ENCODE measurements at places on chromosomes 3 and 15.

GRCh38 chr3:106089806-106090205 is 221.0 kb upstream of the CBLB start:
- no peak for DNase-seq

- no peak for DNase-seq
Observed at GRCh38 chr3:176755977-176756376, 441.3 kb downstream of the TBL1XR1 start.

GRCh38 chr3:136194409-136195257 is 1.5 kb downstream of the MSL2 start:
- DNase-seq = no peak

DNA sequence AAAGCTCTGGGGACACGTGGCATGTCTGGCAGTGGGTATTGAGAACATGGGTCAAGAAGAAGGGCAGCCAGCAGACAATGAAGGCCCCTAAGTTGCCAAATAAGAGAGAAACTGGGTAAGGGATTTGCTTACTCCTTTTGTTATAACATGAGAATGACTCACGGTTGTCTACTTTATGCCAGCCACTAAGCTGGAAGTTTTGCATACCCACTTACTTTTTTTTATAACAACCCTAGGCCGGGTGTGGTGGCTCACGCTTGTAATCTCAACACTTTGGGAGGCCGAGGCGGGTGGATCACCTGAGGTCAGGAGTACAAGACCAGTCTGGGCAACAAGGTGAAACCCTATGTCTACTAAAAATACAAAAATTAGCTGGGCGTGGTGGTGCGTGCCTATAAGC is 50.0 kb downstream of the DRD3 start:
- DNase-seq = no peak

GRCh38 chr15:26877831-26878230 is 11.0 kb downstream of the GABRA5 start:
- DNase-seq = no peak

- DNase-seq = no peak
Observed at GRCh38 chr15:40990789-40991188, 37.5 kb downstream of the CHAC1 start.

DNA sequence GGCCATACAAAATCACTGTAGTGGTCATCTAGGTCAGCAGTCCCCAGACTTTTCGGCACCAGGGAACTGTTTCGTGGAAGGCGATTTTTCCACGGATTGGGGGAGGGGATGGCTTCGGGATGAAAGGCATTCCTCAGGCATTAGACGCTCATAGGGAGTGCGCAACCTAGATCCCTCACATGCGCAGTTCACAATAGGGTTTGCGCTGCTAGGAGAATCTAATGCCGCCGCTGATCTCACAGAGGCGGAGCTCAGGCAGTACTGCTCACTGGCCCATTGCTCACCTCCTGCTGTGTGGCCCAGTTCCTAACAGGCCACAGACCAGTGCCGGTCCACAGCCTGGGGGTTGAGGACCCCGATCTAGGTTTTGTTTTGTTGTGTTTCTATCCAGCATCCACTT is 200.1 kb downstream of the SLC9A9 start:
- DNase-seq = no peak

- DNase-seq = no peak
Observed at GRCh38 chr3:35659768-35660167, 20.4 kb downstream of the ARPP21 start.

DNA sequence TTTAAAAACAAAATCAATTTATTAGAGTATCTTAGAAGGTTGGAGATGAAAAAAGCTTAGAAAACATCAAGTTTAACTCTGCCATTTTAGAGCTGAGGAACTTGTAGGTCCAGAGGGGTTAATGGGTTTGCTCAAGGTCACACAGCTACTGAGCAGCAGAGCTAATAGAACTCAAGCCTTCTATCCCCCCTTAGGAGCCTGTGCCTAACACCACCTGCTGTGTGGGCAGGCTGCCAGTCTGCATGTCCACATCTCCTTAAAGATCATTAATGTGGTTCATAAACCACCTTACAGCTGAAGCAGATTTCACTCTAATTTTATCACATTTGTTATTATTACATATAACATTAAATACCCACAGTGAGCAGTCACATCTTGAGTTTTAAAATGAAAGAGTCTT is 14.1 kb upstream of the SLC35G2 start:
- DNase-seq = no peak

- no peak for DNase-seq
Observed at GRCh38 chr15:56948764-56949101, 30.3 kb downstream of the TCF12 start.

DNA sequence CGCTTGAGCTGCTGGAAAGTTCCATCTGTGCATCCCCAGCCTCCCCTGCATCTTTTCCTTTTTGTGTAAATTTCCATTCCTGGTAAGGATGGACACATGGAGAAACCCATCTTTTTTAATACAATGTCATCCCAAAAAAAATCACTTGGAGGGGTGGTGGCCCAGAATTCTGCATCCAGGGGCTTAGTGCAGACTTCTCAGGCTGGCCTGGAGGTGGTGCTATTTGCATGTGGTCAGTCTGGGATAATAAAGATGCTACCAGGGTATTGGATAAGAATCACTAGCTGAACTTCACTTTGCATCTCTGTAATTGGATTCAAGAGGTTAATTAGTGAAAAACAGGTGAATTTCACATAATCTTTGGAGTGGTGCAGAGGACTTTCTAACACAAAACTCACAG is 1.8 kb upstream of the ZSCAN2 start:
- no peak for DNase-seq

GRCh38 chr3:160676547-160677303 is at the start of gene ARL14:
Gene ARL14, plus strand, starts transcription at chr3:160677160. Its CDS starts 187 bp downstream, at chr3:160677347.
- no peak for DNase-seq

DNA sequence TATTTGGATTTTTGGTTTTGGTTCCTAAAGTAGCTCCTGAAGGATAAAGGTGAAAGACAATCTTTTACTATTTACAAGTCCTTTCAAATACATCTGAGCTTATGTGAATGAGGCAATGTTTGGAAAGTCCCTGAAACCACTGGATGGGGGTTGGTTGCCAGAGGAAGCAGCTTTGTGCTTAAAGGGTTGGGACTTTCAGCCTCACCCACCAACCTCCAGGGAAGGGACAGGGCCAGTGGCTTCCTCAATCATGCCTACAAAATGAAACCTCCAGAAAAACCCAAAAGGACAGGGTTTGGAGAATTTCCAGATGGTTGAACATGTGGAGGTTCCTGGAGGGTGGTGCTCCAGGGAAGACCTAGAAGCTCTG is 20.9 kb upstream of the ABHD17C start:
- no peak for DNase-seq

GRCh38 chr3:184289426-184289938 is 9.6 kb upstream of the PSMD2 start:
- no peak for DNase-seq

DNA sequence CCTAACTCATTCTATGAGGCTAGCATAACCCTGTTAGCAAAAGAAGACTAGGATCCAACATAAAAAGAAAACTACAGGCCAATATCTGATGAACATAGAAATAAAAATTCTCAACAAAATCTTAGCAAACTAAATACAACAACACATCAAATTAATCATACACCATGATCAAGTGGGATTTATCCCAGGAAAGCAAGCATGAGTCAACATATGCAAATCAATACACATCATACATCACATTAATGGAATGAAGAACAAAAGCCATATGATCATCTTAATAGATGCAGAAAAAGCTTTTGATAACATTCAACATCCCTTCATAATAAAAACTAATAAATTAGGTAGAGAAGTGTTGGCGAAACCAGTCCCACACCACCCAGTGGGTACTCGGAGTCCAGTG is 136.1 kb upstream of the MME start:
- no peak for DNase-seq

DNA sequence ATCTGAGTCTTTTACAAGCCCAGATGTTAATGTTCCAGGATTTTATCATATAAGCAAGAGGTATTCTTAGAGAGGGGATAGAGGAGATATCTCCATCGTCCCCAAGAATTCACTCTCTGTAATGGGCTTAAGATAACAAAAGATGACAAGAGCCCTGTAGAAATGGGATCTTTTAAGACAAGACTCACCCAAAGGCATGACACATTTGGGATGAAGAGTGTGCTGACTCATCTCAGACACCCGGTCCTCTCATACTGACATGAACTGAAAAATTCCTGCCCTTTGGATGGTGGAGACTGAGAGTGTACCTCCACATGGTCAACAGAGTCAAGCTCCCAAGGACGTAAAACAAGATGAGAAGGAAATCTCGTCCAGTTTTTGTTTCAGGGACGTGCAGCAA is 11.0 kb downstream of the LEKR1 start:
- no peak for DNase-seq

DNA sequence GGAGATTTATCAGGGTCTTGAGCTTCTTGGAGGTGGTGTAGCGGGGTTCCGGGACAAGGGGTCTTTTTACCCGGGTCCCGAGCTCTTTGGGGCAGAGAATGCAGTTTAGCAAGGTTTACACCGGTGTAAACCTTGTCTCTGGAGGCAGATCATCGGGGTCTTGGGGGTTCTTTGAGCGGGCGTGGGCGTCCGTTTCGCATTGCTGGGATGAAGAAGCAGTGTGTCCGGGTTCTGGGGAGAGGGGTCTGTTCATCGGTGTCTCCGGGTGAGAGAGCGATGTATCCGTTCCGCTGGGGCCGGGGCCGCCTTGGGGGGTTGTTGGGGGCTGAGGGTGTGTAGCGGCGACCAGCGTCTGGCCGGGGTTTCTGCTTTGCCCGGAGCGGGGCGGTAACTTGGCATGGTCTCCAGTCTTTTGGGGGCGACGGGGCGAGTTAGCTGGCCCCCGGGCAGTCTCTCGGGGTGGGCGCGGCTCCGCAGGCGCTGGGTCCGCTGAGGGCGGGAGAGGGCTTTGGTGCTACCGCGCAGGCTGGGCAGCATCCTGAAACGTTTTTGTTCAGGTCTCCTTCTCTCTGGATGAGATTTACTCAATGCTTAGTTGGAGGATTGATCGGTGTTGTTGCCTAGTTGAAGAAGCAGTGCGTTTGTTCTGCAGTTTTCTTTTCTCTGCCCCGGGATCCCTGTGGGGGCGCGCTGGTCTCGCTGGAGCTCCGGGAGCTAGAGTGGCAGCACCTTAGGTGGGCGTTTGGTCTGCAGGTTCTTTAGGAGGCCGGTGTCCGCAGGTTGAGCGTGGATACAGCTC is 843 bp downstream of the GLCE start:
- DNase-seq = no peak

DNA sequence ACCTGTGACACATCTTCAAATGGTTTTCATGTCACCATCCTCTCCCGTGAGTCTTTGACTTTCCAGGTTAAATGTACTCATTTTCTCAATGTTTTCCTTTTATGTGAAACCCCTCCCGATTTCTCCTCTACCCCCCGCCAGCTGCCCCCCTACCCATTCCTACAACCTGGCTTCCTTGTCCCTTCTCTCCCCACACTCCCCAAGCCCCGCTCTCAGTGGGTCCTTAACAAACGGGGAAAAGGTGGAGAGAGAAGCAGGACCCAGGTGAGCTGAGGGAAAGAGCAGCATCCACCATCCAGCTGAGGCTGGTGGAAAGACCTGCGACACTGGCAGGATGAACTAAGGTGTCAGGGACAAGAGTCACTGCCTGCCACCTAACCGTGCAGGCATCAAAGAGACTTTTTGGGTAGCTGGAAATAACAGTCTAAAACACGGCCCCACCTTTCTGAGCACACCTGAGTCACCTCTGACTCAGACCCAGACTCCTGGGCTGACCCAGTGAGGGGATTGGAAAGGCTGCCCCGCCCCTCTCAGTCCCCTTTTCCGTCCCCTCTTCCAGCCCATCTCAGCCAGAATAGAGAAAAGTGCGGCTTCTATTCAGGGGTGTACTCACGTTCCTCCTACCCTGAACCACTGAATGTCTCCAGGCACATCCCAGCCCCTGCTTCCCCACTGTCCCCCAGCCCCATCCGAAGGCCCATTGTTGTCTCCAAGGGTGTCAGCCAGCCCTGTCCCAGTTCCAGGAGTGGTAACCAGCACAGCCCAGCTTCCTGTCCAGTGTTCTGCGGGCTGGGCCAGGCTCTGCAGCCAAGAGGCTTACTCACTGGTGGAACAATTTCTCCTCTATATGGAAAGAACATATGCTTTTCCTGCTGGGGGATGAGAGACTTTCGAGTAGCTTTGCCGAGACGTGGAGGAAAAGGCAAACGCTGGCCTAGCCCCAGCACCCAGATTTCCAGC is 20.4 kb downstream of the ISG20 start:
- DNase-seq = no peak

- no peak for DNase-seq
Observed at GRCh38 chr3:31772758-31773473, 208.1 kb downstream of the OSBPL10 start.

- no peak for DNase-seq
Observed at GRCh38 chr3:190449801-190450200, at the start of gene TMEM207. Gene TMEM207, minus strand, starts transcription at chr3:190449901. Its CDS starts 92 bp downstream, at chr3:190449809.

- DNase-seq = no peak
Observed at GRCh38 chr3:45178183-45179023, 32.2 kb upstream of the CDCP1 start.

DNA sequence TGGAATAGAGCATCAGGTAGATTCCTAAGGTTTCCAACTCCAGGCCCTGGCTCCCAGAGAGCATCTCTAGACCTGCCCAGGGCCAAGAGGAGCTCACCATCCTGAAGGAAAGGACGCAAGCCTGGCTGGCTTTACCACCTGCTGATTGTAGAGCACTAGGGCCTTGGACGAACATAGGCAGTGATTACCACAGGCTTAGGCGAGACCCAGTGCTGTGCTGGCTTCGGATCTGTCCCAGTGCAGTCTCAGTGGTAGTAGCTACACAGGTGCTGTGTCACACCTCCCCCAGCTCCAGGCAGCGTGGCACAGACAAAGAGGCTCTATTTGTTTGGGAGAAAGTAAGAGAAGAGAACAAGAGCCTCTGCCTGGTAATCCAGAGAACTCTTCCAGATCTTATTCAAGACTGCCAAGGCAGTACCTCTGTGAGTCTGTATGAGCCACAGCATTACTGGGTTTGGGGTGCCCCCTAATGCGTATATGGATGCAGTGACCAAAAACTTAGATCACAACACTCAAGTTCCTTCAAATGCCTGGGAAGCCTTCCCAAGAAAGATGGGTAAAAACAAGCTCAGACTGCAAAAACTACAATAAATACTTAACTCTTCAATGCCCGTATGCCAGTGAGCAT is 25.4 kb downstream of the ISG20 start:
- no peak for DNase-seq

DNA sequence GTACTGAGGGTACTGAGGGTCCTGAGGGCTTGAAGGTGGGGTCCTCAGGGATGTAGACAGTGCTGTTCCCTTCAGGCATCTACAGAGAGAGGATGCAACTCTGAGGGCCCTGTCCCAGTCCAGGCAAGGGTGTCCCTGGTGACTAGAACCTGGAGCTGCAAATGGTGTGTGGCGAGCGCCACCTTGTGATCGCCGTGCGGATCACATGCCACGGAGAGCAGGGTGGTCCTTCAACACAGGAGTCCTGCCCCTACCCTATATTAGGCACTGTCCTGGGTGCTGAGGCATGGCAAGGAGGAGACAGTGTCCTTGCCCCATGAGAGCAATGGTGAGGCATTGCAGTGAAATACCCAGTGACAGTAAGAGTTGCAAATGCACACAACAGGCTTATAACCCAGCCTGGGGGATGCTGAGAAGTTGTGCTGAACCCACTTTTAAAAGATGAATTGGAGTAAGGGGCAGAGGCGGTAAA is 23.6 kb downstream of the RHCG start:
- no peak for DNase-seq

- no peak for DNase-seq
Observed at GRCh38 chr3:186207515-186207914, 98.6 kb upstream of the ETV5 start.

Data from left forelimb (tissue), 1 donor.